ENCODE measurements at places on chromosomes 7 and 10.

GRCh38 chr7:122137251-122138077 is 6.6 kb downstream of the AASS start:
- no peak for DNase-seq

DNA sequence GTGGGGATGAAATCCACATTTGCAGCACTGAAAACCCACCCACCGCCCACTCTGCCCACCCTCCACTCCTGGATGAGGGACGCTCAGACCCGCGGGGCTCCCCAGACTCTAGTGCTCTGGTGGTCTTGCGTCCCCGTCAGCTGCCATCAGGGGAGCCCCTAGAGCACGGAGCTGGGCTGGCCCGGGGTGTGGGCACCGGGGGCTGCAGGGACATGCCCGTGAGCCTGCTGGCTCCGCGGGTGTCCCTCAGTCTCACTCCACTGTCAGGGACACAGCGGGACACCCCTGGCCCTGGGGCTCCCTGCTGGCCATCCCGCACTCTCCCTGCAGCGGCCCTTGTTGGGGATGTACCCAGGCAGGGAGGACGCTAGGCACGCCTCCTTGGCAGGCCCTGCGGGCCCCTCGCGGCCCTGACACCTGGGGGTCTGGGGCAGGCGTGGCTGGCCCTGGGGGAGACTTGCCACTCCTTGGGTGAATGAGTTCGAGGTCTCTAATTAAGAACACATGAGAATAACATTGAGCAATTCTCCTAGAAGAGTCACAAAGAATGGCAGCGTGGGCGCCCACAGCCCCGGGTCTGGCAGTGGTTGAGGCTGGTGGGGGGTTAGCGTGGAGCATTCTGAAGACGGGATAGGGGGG is 64.2 kb downstream of the CFAP46 start:
- no peak for DNase-seq

DNA sequence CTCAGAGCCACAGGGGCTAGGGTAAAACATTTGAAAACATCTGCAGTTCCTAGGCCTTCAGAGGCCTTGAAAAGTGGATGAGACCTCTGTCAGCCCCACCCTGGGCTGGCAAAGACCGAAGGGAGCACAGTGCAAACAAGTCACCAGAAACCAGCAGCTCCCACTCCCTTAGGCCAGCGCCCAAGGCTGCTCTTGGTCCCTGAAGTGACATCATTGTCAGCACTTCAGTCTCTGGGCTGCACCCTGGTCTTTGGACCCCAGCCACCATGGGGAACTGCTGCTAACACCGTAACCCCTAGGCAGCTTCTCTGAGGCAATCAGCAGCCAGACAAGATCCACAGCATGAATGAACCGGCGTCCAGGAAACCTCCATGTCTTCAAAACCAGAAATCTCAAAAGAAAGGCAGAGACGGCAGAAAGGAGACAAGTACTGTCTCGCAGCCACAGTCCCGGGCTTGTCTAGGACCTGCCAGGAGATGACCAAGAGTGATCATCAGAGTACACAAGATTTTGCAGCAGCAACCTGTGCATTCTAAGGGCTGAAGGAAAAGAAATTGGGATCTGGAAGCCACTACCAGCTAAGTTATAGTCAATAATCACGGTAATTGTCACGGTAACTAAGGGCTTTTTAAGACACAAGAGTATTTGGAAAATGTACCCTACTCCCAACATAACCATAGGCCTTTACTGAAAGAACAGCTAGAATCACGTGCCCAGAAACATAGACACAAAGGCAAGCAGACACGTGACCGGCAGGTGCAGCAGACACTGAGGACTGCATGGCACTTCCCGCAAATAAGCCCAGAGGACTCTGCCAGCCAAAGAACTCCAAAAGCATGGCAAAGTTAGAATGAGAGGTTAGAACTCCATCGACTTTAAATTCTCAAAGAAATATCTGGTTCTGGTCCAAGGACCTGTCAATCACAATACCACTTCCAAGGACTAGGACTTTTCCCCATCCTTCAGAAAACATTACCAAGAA is 23.3 kb downstream of the CPXM2 start:
- no peak for DNase-seq

- DNase-seq, result no peak
These were observed 85.1 kb upstream of the TNRC18 start for GRCh38 chr7:5508698-5509097.
